ENCODE measurements at places on chromosomes 7 and 10.

GRCh38 chr10:50604049-50604640 lies 19.6 kb downstream of the SGMS1 start:
- no peak for DNase-seq

GRCh38 chr7:54392935-54393334 lies 149.2 kb upstream of the VSTM2A start:
- DNase-seq = no peak

DNA sequence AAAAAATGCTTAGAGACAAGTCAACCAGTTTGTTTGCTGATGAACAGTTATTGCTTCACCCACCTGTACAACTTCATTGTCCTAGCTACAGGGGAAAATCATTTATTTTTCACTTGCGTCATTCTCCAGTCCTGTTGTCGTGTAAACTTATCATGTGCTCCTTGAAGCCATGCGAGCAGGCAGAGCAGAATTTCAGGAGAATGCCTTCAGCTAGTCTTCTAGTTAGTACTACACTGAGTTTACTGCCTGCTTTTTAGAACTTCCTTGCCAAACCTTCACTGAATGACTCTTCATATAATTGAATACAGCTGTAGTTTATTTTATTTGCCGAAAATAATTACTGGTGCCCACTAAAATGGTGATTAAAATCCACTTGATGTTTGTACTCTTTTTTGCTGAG lies 15.6 kb downstream of the RPA3 start:
- no peak for DNase-seq

GRCh38 chr10:79069325-79070080 lies 737 bp downstream of the ZMIZ1 start:
- DNase-seq = peak; percentile 20

DNA sequence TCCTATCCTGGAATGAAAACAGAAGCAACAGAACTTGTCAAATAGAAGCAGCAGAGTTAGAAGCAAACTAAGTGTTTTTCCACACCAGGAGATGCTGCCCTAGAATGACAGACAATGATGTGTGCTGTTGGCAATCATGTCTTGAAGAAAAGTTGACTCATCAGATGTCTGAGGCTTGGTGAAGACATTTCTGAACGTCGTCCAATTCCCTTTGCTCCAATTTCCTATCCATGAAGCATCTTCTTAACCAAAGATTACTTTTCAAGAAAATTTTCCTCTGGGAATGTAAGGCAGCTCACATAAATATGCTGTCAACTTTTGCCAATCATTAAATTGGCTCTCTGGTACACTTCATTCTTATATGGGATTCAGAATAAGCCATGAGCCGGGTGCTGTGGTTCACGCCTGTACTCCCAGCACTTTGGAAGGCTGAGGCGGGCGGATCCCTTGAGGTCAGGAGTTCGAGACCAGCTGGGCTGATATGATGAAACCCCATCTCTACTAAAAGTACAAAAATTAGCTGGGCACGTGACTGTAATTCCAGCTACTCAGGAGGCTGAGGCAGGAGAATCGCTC lies 34.6 kb downstream of the MALSU1 start:
- peak; percentile 90 for DNase-seq

GRCh38 chr7:44136731-44137130 lies 4.4 kb downstream of the MYL7 start:
- DNase-seq = no peak

GRCh38 chr7:141695803-141696289 lies 6.1 kb downstream of the DENND11 start:
- no peak for DNase-seq

DNA sequence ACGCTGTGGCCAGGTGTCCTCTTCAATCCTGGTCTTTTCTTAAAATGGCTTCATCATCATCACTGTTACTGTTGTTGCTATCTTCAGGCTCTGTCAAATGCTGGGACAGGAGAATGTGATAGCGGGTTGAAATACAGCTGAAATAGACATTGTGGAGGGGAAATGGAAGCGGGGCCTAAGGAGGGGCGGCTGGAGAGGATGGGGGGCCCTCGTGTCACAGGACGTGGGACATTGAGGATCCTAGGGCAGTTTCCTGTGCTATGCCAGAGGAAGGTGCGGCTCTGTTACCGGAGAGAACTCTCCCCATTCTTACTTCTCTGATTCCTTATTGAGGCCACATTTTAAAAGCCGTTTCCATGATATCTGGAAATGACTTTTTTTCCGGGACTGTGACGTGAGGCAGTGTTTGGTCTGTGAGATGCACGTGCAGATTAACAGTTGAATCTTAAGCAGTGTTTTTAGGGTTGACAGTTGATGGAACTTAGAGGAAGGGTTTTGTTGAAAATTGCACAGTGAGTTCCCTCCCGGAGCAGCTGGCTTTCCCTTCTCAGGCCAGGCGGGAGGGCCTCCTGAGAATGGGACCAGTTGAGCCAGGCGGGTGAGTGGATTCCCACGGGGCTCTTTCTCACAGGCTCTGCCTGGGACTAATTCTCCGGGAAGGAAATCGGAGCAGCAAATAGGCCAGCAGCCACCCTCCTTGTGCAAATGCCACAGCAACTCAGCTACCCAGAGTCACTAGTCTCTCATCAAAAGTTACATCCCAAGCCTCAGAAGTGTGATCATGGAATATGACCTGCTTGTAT lies 125.2 kb downstream of the TACC2 start:
- DNase-seq = peak; percentile 26

- DNase-seq = no peak
Observed at GRCh38 chr7:131927770-131928423, 371.5 kb upstream of the PODXL start.

DNA sequence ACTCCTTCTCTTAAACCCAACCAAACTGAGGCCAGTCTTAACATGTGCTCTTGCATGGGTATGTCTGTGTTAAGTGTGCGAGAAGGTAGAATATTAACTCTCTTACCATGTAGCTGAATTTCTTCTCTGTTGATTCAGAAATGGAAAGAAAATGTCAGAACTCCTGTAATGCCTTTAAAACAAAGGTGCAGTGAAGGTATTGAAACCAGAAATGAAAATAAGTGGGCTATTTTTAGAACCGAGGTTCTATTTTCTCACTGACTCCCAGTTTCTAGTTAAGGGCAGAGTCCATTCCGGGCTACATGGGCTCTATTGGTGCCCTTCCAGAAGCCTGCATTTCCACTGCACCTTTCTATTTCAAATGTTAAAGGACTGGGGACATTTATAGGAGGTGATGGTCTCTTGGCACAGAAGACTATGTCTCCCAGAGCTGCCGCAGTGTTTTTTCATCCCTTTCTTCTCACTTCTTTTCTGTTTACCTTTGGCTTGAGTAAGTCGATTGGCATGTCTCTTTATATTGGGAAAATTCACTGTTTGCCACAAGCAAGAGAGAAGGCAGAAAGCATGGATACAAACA lies 174.9 kb downstream of the LRMDA start:
- DNase-seq = no peak

DNA sequence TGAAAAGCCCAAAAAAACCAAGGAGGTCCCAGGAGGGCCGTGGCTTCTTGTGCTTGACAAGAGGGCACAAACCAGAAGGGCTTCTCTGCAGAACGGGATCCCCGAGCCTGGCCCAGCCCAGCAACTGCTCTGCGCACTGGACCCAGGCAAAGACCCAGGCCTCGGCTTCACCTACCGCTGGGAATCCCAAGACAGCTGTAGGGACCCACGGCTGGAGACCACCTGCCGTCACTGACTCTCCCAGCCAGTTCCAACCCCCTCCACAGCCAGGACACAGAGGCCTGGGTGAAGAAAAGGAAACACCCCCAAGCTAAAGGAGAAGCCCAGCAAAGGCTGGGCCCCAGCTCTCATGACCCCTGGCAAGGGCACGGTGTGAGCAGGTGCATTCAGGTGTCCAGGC lies 24.3 kb downstream of the PDGFA start:
- no peak for DNase-seq

GRCh38 chr10:35388197-35388596 lies 51.9 kb downstream of the CCNY start:
- DNase-seq = no peak

DNA sequence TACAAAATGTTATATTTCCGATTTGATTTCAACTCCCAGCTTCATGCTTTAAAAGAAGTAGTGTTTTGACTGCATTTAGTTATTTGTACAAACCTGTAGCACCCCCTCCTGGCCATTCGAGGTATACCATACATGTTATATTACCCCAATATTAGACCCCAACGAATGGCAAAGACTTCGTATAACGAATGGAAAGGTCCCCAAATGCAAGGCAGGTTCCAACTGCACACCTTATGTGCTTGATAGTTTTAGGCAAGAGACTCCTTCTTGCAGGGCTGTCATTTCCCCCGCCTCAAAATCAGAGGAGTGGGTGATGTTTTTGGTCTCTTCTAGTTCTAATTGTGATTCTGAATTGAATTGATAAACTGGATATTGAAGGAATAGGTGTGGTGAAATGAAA lies 101.1 kb upstream of the TARP start:
- DNase-seq = peak; percentile 62

- DNase-seq = no peak
Observed at GRCh38 chr10:26773633-26774032, 76.1 kb downstream of the PDSS1 start.

GRCh38 chr10:124646483-124647352 lies 97.5 kb downstream of the FAM53B start:
- peak; percentile 82 for DNase-seq

GRCh38 chr10:20877986-20878983 lies 18.8 kb downstream of the NEBL start:
- DNase-seq = no peak

GRCh38 chr7:5591278-5591874 lies 167.7 kb upstream of the TNRC18 start:
- peak; percentile 70 for DNase-seq

GRCh38 chr10:70779511-70780369 lies 5.4 kb downstream of the TBATA start:
- no peak for DNase-seq

DNA sequence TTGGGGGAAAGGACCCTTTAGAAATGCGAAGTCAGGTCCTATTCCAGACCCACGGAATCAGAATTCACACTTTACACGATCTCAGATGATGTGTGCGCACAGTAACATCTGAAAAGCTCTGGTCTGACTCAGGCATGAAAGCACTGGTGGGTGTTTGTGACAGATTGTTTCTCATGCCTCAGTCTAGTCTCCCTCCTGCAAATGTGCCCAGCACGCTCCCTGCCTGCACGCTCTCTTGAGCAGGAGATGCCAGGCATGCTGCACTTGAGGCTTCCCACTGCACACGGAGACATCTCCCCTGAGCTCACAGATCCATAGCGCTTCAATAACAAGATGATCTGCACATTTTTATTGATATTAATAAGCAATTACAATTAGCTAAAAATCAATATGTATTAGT lies 23.6 kb upstream of the ZNF37A start:
- DNase-seq = no peak

DNA sequence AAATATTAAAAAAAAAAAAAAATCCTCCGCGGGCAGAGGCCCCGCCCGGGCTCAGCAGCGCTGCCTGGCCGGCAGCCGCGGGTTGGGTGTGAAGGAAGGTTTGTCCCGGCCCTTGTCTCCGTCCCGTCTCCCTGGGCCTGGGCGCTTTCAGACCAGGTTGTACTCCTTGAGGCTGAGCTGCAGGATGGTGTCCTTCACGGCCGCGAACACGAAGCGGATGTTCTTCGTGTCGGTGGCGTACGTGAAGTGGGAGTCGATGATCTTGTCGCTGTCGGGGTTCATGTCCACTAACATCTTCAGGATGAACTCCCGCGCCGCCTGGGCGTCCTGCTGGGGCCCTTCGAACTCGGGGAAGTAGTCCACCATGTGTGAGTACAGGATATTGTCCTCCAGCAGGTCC lies 123.7 kb upstream of the KCTD7 start:
- DNase-seq = no peak

GRCh38 chr10:89954787-89955566 lies 253.6 kb downstream of the KIF20B start:
- DNase-seq = no peak

DNA sequence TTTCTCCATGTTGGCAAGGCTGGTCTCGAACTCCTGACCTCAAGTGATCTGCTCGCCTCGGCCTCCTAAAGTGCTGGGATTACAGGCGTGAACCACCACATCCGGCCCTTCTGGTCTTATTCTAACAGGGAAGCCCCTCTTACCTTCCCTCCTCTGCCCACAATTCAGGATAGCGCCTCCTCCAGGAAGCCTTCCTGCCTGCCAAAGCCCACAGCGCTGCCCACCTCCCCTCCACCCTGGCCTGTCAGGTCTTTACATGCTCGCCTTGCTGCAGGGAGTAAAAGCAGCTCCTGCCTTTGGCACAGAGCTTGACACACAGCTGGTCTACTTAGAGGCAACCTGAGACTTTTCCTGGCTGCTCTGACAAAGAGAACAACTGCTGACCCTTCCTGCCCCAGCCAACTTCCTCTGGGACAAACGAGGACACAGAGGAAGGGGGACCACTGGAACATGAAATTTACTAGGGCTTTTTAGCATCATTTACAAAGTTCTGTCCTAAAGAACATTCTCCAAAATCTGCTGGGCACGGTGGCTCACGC lies 13.2 kb downstream of the MLXIPL start:
- no peak for DNase-seq

DNA sequence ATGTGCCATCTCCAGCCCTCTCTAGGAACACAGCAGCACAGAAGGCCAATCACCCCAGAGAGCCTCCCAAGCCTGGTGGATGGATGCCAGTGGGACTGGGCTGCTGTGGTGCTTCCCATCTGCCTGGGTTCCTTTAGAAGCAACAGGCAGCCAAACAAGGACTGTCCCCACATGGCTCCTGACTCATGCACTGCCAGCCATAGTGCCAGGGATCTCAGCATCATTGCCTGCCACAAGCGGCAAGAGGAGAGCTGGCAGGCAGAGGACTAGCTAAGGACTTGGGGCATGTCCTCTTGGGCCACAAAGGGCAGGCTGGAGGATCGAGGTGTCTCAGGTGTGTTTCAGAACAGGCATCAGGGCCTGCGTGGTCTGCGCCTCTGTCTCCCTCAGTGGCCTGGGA lies 23.4 kb upstream of the FIGNL1 start:
- DNase-seq = no peak

- peak; percentile 95 for DNase-seq
Observed at GRCh38 chr10:122494833-122495232, 33.5 kb downstream of the HTRA1 start.

- no peak for DNase-seq
Observed at GRCh38 chr10:122075171-122075570, 86.2 kb downstream of the TACC2 start.

DNA sequence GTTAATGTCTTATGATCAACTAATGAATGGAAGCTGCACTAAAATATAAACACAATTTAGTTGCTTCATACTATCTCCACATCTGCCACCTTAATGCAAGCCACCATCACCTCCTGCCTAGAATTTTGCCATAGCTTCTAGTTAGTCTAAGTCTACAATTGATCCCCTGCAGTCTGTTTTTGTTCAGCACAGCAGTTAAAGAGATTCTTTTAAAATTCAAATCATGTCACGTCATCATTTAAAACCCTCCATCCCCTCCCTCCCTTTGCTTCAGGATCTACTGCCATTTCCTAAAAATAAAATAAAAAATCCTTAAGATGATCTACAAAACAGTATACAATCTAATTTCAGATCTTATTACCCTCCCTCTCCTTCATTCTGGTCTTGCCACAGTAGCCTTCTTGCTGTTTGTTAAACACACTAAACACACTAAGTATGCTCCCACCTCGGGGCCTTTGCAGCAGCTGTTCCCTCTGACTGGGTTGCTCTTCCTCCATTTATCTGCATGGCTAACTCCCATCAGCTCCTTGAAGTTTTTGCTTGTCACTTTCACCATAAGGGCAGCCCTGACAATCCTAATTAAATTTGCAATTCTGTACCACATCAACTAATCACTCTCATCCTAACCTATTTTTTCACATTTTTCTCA lies 97.0 kb upstream of the FOXP2 start:
- no peak for DNase-seq

- DNase-seq = no peak
Observed at GRCh38 chr10:76723844-76724243, 913.8 kb downstream of the KCNMA1 start.

GRCh38 chr7:137934941-137935883 lies 66.7 kb downstream of the CREB3L2 start:
- DNase-seq = no peak

Measured in brain microvascular endothelial cell (primary cell).